ENCODE measurements at places on chromosomes 1 and 21.

DNA sequence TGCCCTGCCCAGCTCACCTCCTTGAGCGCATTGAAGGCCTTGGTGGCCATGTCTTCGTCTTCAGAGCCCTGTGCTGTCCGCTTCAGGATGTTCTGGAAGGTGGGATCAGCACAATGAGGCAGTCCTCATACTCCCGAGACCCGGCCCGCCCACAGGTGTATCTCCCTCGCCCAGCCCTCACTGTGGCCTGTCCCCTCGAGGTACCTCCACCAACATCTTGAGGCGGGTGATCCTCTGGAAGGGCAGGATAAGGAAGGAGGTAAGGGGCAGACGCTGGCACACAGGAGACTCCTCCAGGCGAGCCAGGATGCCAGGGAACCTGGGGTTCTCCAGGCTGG, 7.1 kb downstream of the ARHGEF19 start:
- DNase-seq, result no peak

DNA sequence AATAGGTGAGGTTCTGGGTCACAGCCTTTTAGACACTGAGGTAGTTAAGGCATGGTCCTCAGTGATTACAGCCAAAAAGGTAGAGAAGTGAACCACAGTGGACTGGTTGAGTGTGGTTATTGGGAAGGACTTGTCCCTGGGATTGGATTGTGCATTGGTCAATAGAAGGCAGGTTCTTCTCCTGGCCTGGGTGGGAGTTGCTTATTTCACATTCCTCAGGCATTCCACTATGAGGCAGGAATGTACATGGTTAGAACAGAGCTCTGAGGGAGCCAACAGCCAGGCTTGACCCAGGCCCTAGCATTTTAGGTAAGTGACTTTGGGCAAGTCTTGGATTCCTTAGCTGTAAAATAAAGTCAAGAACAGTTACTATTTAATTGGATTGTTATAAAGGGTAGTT, 97.9 kb upstream of the MARK1 start:
- no peak for DNase-seq

- no peak for DNase-seq
These were observed 44.4 kb downstream of the AHDC1 start for GRCh38 chr1:27559466-27560030.

DNA sequence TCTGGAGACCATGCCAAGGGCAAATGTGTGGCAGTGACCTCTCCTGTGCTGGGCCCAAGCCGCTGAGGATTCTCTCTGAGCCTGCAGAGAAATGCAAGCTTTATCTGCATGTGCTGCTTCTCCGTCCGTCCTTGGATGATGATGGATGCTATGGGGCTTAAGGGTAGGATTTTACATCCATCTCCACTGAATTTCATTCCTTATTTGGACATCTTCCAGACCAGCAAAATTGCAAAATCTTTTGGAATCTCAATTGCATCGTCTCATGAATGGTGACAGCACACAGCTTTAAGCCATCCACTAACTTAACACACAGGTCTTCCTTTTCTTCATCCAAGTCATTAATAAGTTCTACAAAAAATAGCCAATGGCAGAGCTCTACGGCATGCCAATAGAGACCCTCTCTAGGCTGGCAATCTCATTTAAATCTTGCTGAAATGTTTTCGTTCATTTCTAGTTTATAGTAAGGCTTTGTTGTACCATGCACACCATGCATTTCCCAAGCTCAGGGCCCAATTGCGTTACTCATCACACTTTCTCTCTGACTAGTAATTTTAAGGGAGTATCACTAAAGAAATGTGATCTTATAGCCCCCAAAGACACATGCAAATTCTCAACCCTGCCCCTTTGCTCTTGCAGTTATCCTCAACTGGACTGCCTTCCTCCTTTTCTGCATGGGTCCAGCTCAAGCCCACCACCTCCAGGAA, 11.1 kb downstream of the BATF3 start:
- DNase-seq, result no peak

- no peak for DNase-seq
These were observed 1298.9 kb upstream of the ADGRL4 start for GRCh38 chr1:80305466-80305865.

Measured in suppressor macrophage (primary cell).